Spleen (tissue), 13 donors: ENCODE measurements at places on chromosomes 4 and X. TPM values are rescaled to one million over a fixed set of nuclear protein-coding genes. Genes with fewer than 3 reads are reported as not detected.

The F8A1 gene
- polyA plus RNA-seq, result 24.2 TPM

The TBC1D9 gene
- polyA plus RNA-seq, result 31.2 TPM

The OGT gene
- 87.3 TPM for polyA plus RNA-seq

The HSFX2 gene
- 1.1 TPM for polyA plus RNA-seq

The UGT2B17 gene
- polyA plus RNA-seq, result 0.10 TPM

The PABPC1L2A gene
- not detected for polyA plus RNA-seq

The FABP2 gene
- polyA plus RNA-seq, result 0.16 TPM

The COMMD8 gene
- polyA plus RNA-seq, result 25.2 TPM

The GNL3L gene
- 3.0 TPM for polyA plus RNA-seq

DNA sequence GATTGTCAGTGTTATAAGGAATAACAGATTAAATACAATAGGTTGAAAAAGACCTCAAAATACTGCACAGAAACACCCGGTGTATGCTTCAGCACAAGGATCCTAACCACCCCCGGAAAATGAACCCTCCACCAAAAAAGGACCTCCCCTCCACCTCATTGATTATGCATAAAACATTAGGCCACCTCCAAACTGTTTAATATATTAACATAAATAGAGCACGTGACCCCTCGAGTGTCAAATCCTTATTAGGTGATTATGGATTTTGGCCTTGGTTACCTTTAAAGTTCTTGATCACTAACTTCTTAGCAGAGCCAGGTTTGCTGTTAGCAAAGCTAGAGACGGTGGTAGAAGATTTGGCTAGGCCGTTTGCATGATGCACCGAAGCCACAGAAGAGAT is 958 bp downstream of the CUL4B start:
- DNase-seq, result no peak

DNA sequence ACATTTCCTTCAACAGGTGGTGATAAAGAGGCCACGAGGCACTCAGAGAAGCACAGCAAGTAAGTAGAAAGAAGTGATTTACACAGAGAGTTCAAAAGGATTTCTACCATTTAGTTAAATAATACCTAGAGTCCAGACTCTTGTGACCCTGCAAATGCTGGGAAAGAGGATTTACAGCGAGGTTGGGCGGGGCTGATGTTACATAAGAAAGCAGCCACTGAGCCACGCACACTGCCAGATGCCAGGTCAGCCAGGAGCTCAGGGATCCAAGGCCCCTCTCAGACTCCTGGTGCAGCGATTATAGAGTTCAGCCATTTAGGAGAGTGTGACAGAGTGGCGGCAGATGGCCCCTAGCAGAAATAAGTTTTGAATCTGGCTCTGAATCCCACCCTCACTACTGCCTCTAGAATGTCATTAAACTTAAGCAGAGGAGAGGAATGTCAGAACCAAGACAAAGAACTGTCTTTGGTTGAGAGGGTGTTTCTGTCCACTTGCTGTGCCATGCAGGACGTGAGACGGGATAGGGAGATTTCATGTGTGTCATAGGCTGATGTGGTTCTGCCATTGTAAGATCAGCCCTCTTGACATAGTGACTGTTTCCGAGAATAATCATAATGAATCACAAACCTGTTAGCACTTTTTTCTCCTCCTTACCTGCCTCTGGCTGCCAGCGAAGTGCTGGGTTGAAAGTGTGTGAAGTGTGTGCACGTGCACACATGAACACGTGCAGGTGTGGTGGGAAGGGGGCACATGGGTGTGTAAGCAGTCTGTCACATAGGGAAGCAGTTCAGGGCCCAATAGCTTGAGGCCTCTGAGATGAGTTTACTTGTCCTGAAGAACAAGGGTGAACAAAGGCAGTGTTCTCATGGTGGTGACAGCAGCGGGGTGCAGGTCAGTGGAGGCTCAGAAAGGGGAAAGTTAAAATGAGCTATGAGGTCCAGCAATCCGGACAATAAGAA is 50.1 kb downstream of the MFAP3L start:
- no peak for DNase-seq

GRCh38 chrX:2176733-2177132 is 324.0 kb downstream of the DHRSX start:
- DNase-seq, result no peak

DNA sequence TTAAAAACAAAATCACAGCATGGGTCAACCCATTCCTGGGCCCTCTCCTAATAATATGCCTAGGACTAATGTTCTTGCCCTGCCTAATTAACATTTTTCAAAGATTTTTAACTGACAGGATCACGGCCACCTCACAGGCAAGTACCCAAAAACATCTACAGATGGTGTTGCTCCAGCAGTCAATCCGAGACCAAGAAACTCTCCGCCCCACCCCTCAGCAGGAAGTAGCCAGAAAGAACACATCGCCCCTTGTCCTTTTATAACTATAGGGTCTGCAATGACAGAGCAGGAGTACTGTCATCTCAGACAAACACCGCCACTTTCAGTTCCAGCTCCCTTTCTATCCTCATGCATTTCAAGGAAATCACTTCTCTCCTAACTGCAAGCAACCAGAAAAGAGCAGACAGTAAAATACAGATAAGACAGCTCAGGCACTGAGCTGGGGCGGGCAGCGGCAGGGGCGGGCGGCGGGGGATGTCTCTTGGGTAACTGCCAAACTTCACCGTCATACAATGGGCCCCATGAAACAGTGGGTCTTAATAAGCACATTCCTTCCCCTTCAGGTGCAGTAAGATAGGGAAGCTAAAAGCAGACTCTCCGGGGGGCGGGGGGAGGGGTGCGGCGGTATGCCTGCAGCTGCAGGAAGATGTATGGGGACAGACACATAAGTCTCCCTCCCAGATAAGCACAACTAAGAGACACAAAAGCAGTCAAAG is 67.4 kb downstream of the ZNF182 start:
- DNase-seq, result no peak

DNA sequence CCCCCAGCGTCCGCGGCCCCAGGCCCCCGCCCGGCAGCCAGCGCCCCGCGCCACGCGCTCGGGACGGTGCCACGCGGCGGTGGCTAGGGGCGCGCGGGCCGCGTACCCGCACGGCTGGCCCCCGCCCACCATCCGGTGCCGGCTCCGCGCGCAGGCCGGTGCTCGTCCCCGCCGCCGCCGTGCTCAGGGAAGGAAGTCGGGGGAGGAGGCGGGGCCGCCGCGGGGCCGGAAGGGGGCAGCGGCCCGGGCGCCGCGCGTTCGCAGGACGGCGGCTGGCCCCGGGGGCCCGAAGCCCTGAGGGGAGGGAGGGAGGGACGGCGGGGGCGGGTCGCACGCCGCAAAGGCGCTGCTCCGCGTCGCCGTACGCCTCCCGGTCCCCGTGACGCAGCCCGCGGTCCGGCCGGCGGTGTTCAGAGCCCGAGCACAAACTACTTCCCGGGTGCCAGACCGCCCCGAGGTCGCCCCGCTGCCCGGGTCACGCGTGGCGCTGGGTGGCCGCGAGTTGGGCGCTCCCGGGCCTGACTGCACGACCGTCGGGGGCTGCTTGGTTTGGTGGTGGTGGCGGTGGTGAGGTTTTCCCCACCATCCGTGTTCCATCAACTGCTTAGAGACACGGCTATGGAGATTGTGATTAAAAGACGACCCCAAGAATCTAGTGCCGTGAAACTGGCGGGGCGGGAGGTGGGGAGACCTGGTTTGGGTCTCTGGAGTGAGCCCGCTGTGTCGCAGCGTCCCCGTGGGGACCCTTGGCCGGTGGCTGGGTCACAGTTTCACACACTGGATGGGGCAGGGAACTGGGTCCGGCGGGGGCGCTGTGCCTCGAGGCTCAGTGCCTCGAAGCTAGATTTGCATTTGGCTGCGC is at the start of gene DCTD:
DCTD (minus strand) TSS at position 205 of the 862 bp plus-strand sequence. CDS start 1,818 bp downstream, outside the sequence.
- DNase-seq, result peak; percentile 97

DNA sequence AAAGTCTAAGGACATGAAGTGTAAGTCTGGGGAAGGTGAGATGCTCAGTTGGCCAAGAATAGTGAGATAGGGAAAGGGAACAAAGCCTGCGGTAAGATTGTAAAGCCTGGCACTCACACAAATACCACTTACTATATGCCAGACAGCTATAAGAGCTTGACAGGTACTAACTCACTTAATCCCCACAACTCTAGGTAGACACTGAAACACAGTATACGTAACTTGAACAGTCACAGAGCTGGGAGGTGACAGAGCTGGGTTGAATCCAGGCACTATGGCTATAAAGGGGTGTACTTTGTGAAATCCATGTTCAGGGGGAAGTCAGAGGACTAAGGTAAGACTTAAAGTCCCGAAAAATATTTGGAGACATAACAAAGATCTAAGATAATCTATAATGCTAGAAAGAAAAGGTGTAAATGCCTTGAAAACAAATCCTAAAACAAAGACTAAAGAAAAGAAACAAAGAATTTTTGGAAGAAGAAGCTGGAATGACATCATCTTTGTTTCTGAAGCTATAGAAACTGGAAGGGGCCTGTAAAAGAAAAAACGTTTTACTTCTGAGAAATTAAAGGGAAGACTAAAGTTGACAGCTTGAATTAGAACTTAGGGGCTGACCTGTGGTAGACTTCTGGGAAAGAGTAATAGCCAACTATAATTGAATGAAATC is 172.5 kb downstream of the PPP3CA start:
- no peak for DNase-seq

DNA sequence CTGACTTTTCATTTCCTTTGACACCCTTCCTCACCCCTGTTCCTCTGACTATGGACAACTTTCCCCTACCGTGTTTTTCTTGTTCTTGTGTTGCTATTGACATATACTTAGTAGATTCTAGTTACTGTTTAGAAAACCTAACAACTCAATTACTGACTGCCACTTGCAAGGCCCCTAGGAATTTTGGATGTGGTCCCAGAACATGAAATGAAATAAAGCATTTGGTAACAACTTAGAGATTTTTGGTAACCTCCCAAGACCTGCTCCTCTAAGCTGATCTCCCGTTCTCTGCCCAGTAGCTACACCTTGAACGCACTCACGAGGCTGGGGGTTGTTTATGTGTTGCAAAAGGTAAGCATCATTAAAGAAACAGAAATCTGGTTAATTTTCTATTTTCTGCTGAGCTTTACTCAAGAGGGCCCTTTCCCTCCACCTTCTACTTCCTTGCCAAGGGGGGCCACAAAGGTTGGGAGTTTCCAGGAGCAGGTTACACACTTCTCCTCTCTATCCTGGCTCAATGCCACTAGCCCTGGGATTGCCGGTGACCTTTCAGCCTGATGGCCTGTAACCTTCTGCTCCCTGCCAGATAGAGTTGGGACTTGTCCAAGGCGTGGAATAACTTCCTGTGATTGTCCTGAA is 20.5 kb downstream of the GAB3 start:
- no peak for DNase-seq

DNA sequence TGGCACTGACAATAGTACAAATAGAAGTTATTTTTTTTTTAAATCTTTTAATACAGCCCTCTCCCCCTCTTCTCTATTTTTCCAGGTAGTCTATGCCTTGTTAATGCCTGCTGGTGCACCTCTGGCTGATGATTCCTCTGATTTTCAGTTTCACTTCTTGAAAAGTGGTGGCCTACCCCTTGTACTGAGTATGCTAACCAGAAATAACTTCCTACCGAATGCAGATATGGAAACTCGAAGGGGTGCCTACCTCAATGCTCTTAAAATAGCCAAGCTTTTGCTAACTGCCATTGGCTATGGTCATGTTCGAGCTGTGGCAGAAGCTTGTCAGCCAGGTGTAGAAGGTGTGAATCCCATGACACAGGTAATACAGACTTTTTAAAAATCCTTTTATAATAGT is 99.1 kb downstream of the USP9X start:
- DNase-seq, result no peak

DNA sequence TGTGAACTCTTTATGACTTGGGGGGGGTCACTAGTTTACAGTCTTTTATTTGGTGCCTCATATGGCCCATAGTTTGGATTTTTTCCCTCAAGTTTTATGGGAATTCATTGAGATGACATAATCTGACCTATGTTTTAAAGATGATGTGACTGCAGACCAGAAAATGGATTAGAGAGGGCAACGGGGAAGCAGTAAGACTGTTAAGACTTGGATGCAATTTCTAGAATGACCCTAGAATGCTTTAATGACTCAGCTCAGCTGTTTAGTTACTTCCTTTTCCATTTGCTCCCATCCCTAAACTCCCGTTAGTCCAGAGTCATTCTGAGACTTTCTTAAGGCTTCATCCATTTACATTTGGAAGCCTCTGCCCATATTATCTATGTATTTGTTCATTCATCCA is 59.9 kb upstream of the PDGFRA start:
- no peak for DNase-seq

- no peak for DNase-seq
These were observed 58.8 kb upstream of the RAP2C start for GRCh38 chrX:132277953-132278614.

DNA sequence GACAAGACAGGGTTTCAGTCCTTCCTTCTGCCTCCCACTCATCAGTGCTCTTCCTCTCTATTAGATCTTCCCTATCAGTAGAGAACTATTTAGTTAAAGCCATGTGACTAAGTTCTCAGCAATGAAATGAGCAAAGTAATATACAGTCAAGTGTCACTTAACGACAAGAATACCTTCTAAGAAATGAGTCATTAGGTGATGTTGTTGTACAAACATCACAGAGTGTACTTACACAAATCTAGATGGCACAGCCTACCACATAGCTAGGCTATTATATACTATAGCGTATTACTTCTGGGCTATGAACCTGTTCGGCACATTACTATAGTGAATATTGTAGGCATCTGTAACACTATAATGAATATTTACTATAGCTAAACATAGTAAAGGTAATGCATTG is 71.3 kb downstream of the POU4F2 start:
- no peak for DNase-seq

GRCh38 chr4:57122959-57123358 is 12.8 kb upstream of the IGFBP7 start:
- no peak for DNase-seq
